ENCODE measurements at places on chromosomes 4 and X. TPM values are rescaled to one million over a fixed set of nuclear protein-coding genes. Genes with fewer than 3 reads are reported as not detected.

PRRG1 gene
- 17.8 TPM for total RNA-seq

NRK gene
- 6.4 TPM for total RNA-seq

GPR119 gene
- not detected for total RNA-seq

HERC3 gene
- total RNA-seq, result 34.4 TPM

CXCL5 gene
- total RNA-seq, result not detected

CT45A5 gene
- total RNA-seq, result not detected

FLNA gene
- 4,329 TPM for total RNA-seq

HPGD gene
- 9.7 TPM for total RNA-seq

ATOH1 gene
- not detected for total RNA-seq

RHOXF1 gene
- total RNA-seq, result 0.69 TPM

MGAT4D gene
- total RNA-seq, result not detected

SLC25A31 gene
- total RNA-seq, result not detected

SMIM20 gene
- total RNA-seq, result 24.8 TPM

CDX4 gene
- not detected for total RNA-seq

NDNF gene
- total RNA-seq, result 3.7 TPM

ANKRD50 gene
- 26.5 TPM for total RNA-seq

STK26 gene
- total RNA-seq, result 10.5 TPM

IQSEC2 gene
- total RNA-seq, result 17.1 TPM

NHS gene
- 19.1 TPM for total RNA-seq

ZNF827 gene
- 29.2 TPM for total RNA-seq

SYAP1 gene
- 28.3 TPM for total RNA-seq

ITGB1BP2 gene
- total RNA-seq, result 22.3 TPM

ZNF157 gene
- total RNA-seq, result 0.13 TPM

SSX1 gene
- not detected for total RNA-seq

HTR2C gene
- total RNA-seq, result not detected

ODAM gene
- total RNA-seq, result not detected

TRIM61 gene
- total RNA-seq, result 0.81 TPM

LINC00632 gene
- total RNA-seq, result 1,949 TPM

TXK gene
- 2.3 TPM for total RNA-seq

VCX gene
- not detected for total RNA-seq

SNCA gene
- 12.6 TPM for total RNA-seq

FAM184B gene
- not detected for total RNA-seq

GLUD2 gene
- total RNA-seq, result 1.6 TPM

FAM47E gene
- total RNA-seq, result 1.8 TPM

NEIL3 gene
- 0.99 TPM for total RNA-seq

EXOC1L gene
- total RNA-seq, result not detected

PPEF1 gene
- total RNA-seq, result not detected

CLCN4 gene
- 8.6 TPM for total RNA-seq

GAGE2A gene
- total RNA-seq, result not detected

ETDB gene
- total RNA-seq, result not detected

USP17L28 gene
- total RNA-seq, result not detected

BTK gene
- 21.0 TPM for total RNA-seq

NOX1 gene
- not detected for total RNA-seq

SYTL5 gene
- total RNA-seq, result not detected

ZMAT1 gene
- total RNA-seq, result 9.0 TPM

TRMT10A gene
- 3.3 TPM for total RNA-seq

BCORL1 gene
- 22.1 TPM for total RNA-seq

MAGEA8 gene
- total RNA-seq, result not detected

TSPAN6 gene
- 9.5 TPM for total RNA-seq

FHDC1 gene
- 3.0 TPM for total RNA-seq

F11 gene
- total RNA-seq, result 0.26 TPM

LRP2BP gene
- 1.8 TPM for total RNA-seq

ZNF674 gene
- total RNA-seq, result 5.1 TPM

FGFBP1 gene
- total RNA-seq, result not detected
